ENCODE measurements at places on chromosomes 7 and 10.

DNA sequence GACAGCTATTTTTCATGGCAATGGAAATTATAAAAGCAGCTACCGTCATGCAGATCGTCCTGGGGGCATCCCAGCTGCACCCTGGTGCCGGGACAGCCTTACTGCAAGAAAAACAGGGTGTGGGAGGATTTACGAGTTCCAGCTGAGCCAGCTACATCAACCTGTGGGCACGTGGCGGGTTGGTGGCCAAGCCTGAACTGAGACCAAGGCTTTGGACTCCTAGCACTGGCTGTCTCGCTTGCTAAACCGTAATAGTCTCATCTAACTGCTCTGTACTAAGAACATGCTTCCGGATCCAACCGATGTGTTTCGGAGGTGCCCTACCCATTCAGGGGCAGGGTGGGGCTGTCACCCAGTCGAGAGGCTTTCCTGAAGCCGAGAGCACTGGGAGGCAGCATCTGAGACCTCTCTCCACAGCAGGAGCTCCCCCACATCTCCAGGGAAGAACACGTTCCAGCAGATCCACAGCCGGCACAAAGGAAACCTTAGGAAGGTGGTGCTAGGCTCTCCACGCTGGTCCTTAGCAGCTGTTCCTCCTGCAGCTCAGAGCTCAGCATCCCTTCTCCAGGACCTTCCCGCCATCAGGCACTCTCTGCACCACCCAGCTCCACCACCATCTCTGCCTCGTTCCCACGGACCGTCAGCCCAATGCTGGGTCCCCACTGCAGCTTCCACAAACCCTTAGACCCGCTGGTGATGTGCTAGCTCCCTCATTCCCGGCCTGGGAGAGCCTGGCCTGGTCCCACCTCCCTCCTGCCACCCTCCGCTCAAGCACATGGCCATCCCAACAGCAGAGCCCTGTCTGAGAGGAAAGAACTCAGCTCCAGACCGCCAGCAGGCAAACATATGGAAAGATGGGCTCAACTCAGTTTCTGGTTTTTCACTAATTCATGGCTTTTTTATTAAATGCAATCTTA lies 158.5 kb downstream of the PTPRN2 start:
- H3K4me3 ChIP-seq, result no peak overlapping the region
- H3K36me3 ChIP-seq, result no peaks in the 10 kb centered on the region
- H3K4me1 ChIP-seq, result no peaks in the 10 kb centered on the region
- no peak overlapping the region for H3K27ac ChIP-seq
- DNase-seq, result no peak

GRCh38 chr10:86210416-86210815 lies 156.2 kb downstream of the GRID1 start:
- no peak overlapping the region for H3K27ac ChIP-seq
- DNase-seq, result no peak
- H3K36me3 ChIP-seq, result no peaks in the 10 kb centered on the region
- H3K4me1 ChIP-seq, result no peaks in the 10 kb centered on the region

DNA sequence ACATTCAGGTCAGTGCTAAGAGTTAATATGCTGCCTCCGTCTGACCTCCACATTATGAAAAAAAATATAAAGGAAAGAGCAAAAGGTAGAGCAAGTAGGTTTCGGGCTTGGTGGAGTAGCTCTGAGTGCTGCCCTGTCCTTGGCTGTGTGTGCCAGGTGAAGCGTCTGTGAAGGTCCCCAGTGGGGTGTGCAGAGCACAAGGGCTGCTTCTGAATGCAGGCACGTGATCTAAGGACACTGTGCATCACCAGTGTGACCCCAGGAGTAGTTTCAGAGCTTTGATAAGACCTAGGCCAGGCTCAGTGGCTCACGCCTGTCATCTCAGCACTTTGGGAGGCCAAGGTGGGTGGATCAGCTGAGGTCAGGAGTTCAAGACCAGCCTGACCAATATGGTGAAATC lies 36.0 kb downstream of the KLF6 start:
- H3K36me3 ChIP-seq, result no peaks in the 10 kb centered on the region
- H3K27ac ChIP-seq, result peak overlapping the region; percentile 2
- H3K4me3 ChIP-seq, result no peak overlapping the region
- no peak for DNase-seq

DNA sequence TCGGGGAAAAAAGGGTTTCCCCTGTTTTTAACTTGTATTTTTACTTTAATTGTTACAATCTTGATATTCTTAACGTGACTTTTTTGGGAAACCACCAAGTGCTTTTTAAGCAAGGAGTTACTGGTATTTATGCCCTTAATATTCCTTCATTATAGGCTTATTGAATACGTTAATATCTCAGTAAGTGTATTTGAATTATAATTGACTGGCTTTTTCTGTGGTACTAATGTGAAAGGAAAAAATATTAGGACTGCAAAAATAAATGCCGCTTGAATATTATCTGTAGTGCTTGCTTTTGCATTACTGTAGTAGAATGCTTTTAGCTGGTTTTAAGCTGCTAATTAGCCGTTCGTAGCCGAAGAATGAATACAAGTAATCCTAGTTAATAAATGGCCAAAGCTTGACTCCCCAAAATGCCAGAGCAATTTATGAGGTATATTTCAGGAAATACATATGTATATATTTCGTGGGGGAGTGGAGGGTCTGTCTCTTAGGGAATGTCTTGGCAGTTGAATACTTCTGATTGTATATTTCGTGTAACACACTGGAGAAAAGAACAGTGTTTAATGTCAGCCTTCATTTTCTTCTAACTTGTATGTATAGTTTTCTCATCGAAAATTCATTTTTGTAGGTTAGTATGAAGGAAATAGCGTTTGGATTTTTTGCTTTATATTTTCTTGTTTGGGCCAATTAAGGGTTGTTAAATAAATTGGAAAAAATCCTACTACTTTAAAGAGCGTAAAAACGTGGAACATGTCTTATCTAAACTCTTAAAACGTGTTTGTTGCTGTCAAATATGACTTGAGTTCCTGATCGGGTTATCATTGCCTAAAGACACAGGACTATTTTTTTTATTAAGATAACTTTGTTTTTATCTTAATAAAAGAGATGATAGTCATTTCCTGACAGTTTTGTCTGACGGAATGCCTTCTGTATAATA lies 1.5 kb downstream of the PDCD4 start:
- H3K27me3 ChIP-seq, result no peaks in the 10 kb centered on the region
- no peak for DNase-seq
- H3K4me3 ChIP-seq, result peak overlapping the region; percentile 98
- no peaks in the 10 kb centered on the region for H3K4me1 ChIP-seq
- peaks cover 1% of the 10 kb centered on the region for H3K36me3 ChIP-seq
